ENCODE measurements at places on chromosomes 2 and 18.

- DNase-seq: no peak
Measured at GRCh38 chr2:57569396-57569795, 477.2 kb upstream of the VRK2 start.

GRCh38 chr18:677951-678381 lies 20.5 kb downstream of the TYMS start:
- DNase-seq: no peak

GRCh38 chr2:232449964-232450363 lies 6.0 kb upstream of the ALPI start:
- peak; percentile 80 for DNase-seq

DNA sequence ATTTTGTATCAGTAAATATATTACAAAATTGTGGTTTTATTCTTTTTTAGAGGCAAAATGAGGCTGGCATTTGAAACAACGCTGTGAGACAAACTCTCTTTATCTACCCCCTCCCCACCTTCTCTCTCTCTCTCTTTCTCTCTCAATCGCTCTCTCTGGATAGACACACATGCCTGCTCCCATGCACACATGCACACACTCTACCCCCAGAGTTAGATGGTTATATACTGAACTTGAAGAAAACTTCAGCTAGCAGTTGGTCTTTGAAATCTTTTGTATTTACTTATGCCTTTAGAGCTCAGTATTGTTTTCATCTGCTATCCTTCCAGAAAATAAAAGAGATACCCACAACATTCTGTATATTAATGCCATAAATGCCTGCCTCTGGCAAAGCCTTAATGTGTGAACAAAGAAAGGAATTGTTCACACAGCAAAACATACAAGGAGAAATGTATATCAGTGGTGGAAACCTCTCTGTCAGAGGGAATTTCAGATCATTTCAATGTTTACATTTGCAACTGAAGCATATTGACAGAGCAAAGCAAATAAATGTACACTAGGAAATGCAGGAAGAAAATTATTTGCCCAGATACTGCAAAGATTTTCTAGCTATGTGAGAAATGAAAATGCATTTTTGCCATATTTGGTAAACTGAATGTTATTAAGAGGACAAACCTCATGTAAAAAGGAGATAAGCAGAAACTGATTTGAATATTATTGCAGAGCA lies 217.0 kb upstream of the UBE2E3 start:
- no peak for DNase-seq

DNA sequence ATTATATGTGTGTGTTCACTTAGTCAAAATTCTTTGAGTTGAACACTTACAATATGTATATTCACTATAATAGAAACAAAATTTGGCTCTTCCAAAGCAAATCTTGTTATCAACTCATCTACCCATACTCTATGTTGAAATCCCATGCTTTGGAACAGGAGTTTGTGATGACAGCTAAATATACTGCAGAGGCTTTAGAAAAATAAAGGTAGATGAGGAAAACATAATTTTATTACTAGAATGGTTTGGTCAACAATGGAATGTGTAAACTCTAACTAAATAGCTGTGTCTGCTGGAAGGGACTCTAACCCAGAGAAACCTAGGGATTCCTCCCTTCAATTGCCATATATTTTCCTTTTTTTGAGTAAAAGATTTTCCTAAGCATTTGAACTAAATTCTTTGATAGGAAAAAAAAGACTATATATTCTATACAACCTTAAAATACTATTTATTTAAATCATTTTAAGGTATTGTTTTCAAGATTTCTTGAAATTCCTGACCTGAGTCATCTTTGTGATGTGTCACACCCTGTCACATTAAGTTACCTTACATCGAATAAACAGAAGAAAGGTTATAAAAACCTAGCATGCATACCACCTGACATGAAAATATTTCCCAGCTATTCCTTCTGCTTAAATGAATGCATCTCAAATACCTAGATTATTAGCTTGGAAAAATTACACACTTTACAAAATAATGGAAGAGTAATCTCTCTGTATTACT lies 175.5 kb downstream of the OTX1 start:
- DNase-seq: no peak

- DNase-seq: no peak
Measured at GRCh38 chr18:32688821-32689220, 84.0 kb downstream of the KLHL14 start.

- no peak for DNase-seq
Measured at GRCh38 chr2:158432117-158432516, 24.4 kb downstream of the CCDC148 start.

DNA sequence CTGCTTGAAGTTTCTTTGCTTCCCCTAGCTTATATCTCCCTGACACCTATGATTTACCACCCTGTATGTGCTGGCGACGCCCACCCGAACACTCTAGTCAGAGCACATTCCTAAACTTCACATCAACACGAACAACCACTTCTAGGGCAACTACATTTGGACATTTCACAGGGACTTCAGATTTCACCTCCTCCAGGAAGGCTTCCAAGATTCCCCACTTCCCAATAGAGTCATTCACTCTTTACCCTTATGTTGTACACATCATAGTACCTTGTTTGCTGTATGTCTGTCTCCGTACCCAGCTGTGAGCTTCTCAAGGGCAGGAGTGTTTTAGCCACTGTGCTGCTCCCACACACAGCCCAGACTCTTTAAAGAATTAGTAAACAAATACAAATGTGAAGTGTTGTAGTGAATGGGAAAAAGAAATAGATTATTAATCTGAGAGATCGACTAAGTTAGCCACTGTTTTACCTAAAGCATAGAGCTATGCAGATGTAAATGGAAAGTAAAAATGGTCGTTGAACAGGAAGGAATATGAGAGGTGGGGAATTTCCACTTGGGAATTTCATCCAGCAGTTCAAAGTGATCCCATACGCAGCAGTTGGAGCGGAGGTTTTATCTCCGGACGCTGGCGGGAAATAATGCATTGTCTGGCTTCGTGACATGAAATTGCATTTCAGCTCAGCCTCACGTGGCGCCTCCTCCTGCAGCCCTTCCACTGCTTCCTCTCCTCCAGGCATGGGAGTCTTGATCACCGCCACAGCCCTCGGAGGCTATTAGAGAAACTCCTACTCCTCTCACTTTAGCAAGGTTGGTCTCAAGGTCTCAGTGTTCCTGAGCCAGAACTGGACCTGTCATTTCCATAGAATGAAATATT lies 233.4 kb upstream of the COPS8 start:
- DNase-seq: peak; percentile 83

DNA sequence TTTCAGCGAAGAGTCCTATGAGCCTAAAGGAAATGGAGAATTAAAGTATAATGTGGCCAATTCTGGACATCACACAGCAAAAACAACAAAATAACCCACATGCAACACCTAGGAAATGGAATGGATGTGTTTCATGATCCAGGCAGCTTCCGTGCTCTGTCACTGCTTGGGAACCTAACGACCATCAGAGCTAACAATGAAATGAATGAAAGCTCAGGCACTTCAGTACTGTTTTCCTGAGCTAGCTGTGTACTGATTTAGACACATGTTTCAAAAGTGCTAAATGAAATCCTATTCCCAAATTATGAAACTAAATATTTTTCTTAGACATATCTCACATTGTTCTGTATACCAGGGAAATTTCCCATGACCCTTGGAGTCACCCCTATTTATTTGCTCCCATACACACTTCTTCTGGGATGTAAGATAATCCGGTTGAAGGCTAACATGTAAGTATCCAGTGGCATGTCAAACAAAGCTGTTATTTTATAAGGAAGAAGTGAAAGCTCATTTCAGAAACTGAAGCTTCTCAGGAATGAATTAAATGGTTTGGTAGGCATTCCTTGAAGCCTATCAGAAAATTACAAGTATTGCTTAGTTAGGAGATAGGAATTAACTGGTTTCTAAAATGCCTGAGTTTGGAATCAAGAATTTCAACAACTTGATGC lies 108.5 kb upstream of the RND3 start:
- no peak for DNase-seq

Data from mesenteric fat pad (tissue), 1 donor.